GM12864 (cell line): ENCODE measurements at places on chromosomes 3 and 15.

- DNase-seq: no peak
Measured at GRCh38 chr15:98441599-98441998, 206.7 kb upstream of the IGF1R start.

DNA sequence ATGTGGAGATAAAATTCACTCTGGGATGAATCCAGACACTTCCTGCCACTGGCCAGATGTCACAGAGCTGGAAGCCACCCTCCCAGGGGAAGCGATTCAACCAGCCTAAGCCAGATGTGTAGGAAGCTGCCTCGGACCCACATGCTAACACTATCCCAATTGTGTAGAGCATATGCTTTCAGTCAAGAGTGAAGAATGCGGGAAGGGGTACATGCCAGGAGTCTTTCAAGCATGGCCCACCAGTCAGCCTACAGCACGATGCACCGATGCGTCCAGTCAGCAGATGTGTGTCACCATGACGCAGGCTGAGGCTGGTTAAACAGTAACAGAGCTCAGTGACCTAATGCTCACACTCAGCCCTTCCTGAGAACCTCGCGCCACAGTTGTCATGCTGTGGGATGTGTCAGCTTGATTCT lies 38.8 kb upstream of the BNC1 start:
- DNase-seq: no peak

DNA sequence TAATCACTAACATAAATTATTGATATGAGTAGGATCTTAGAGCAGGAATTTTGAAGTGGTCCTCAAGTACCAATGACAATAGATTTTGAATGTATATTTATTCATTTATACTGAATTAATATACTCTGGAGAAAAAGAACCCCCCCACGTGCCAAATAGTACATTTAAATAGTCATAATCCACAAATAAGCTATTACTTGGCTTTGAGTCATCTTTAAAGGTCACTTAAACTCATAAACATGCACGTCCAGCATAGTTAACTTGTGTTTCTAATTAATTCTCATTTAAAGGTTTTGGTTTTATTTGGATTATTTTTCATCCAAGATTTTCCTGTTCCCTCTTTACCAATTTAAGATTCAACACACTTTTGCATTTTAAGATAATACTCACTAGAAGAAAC lies 35.1 kb downstream of the FGF7 start:
- DNase-seq: no peak

GRCh38 chr3:174061162-174061561 lies 663.6 kb downstream of the NLGN1 start:
- no peak for DNase-seq

GRCh38 chr3:16362770-16363169 lies 97.8 kb downstream of the OXNAD1 start:
- no peak for DNase-seq

DNA sequence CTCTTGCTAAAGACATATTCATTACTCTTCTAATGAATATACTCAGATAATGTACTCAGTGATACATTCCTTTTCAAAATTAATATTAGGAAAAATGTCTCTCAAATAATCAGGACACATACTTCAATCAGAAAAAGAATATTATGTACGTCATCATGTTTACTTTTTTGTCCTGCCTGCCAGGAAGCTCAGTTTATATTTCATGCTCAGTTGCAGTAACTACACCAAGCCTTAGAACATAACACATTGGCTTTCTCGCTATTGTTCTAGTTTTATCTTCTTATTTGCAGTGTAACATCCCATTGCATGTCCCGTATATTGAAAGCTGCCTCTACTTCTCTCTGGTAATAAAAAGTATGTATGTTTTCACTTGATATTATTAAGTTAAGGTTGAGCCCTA lies 181.5 kb upstream of the LPP start:
- DNase-seq: no peak

DNA sequence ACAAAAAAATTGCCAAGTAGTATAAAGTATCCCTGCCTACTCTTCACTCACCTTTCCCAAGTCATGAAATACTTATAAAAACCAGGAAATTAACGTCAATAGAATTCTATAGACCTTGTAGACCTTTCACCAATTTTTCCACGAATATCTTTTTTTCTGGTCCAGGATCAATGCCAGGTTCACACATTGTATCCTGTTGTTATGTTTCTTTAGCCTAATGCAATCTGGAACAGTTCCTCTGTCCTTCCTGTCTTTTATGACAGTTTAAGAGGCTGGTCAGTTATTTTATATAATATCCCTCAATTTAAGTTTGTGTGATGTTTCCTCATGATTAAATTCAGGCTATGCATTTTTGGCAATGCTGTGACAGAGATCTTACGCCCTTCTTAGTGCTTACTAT lies 63.2 kb upstream of the MAGI1 start:
- no peak for DNase-seq

- no peak for DNase-seq
Measured at GRCh38 chr15:50298340-50298739, 32.8 kb upstream of the HDC start.

DNA sequence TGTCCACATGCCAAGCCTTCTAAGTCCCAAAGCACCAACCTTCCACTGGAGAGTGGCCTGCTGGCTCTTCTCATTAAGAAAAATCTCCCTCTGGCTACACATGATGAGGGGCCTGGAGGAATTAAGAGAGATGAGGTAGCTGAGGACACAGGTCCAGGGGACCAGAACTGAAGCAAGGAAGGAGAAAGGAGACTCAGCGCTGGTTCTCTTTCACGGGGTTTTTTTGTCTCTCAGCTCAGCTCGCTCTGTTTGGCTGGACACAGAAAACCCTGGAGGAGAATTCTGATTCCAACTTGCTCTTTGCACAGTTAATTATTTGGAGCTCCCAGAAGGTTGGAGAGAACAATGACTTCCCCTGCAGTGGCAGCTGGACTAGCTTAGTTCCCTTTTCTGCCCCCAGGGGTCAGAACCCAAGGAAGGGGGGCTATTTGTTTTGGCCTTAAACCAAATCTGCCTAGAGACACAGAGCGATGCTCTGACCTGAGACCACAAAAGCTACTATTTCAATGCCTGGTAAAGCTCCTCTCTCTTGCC lies 507.6 kb downstream of the FHIT start:
- DNase-seq: no peak

DNA sequence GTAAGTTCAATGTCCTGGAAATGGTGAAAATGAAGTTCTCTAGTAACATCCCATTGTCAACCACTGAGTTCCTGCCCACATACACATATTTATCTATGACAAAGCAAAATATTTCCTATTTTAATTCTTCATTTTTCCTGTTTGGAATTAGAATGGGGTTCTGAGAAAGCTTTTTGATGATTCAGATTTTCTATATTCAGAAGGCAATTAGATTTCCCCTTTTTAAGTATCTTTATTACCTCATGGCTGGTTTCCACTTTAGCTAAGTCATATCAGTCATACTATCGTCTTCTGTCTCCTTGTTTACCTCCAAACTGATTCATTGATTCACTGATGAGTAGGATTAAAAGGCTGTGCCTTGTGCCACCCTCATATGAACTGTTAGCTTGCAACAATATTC lies 17.9 kb downstream of the ETFA start:
- no peak for DNase-seq

- no peak for DNase-seq
Measured at GRCh38 chr3:117681619-117682018, 972.0 kb downstream of the TUSC7 start.

DNA sequence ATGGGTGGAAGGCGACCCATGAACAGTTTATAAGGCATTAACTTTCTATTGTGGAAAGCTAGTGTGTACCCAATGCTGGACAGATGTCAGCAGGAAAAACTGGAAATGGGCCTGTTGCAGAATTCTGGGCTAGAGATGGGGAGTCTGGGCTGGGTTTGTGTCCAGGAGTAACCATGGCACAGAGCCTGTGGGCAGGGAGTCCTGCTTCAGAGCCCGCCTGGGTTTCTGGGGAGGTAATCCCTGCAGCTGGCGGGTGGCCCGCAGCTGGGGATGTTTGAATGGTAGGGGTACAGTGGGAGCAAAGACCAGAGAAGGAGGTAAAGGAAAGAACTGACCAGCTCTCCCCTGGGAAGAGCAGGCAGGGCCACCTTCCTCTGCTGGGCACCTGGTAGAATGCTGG lies 25.7 kb downstream of the ACAA1 start:
- DNase-seq: no peak

- DNase-seq: no peak
Measured at GRCh38 chr15:70830615-70831014, 23.3 kb downstream of the LARP6 start.

GRCh38 chr15:68447209-68447608 lies 15.2 kb upstream of the ITGA11 start:
- DNase-seq: no peak

DNA sequence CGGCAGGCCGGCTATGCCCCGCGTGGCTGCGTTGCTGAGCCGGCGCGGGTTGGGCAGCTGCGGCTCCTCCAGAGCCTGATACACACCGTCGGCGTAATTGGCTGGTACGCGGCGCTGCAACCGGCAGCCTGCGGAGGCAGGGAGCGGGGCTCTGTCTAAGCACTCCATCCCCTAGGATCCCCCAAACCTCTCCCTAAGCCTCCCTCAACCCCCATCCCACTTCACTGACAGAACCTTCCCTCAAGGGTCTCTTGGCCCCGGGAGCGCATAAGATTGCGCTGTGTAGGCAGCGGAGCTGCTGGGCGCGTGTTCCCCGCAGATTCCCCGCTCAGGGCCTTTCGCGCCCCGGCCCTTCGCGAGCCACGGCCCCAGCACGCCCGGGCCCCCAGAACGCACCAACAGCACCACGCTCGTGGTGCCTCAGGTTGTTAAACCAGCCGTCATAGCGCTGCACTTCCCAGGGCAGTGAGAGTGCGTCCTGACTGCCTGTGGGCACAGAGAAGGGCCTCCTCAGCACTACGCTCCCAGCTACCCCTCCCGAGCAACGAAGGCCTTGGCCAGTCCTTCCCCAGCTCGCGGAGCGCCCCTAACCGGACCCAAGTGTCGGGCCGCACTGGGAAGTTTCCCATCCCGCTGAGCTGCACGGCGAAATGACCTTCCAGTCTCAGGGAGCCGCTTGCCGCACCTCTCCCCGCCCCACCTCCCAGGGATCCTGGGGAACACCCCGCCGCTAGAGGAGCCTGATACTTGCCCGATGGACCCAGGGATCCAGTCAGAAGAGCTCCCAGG lies 1.2 kb downstream of the DUOX2 start:
- DNase-seq: no peak

GRCh38 chr3:108823227-108823626 lies 641 bp downstream of the TRAT1 start:
- no peak for DNase-seq

- DNase-seq: no peak
Measured at GRCh38 chr3:98626151-98626550, 32.7 kb upstream of the CPOX start.

DNA sequence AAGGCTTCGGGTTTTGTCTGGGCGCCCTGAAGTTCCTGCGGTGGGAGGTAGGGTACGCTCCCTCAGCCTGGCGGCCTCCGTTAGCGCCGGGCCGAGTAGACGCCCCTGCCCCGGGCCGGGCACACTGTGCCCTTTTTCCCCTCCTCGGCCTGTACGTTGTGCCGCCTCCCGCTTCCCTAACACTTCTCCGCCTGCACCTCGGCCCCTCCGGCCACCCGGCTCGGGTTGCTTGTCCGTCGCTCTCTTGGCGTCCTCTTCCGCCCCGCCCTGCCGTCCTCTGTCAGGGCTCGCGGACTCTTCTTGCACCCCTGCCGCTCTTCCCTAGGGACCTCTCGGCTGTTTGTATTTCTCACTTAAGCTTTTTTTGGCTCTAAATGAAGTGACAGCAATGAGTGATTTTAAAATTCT lies 384 bp downstream of the KNL1 start:
- DNase-seq: no peak

DNA sequence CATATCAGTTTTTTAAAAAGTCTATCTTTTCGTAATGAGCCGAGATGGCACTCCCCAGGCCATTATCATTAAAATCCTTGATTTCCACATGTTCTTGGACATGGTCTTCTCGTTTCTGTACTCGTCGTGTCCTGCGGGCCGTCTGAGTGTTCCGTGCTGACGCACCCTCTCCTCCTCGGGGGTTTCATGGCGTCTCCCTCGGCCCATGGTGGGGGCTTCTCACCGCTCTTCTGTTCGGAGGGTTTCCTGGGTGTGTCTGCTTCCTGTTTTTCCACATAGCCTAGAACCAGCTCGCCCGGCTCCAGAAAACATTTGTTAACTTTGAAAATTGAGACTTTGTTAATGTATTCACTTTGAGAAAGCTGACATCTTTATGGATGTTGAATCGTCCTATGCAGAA lies 92.7 kb downstream of the VGLL4 start:
- DNase-seq: no peak
